ENCODE measurements at places on chromosomes 5 and 9.
A peak's percentile ranks its signal among the peaks of the same experiment; 100 is the strongest.

- DNase-seq: peak; percentile 72
Measured at GRCh38 chr5:57887851-57888621, 405.4 kb upstream of the ACTBL2 start.

DNA sequence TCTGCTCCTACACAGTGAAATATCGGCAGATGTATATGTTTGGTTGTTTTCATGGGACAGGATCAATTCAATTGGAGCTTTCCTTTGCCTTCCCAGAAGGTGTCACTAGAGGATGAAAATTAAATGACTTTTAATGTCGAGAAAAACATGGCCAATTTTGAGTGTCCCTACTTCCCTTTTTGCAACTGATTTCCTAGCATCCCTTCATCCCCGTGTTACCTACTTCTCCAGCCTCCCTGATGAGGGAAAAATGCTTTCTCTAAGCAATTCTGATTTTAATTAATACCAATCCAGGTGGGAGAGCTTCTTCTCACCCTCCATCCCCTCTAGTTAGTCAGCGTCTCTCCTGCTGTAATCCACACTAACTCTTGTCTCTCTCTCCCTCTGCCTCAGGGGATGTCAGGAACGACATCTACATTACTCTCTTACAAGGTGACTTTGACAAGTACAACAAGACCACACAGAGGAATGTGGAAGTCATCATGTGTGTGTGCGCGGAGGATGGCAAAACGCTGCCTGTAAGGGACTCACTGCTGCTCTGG is 64.9 kb downstream of the DOCK2 start:
- DNase-seq: no peak

- no peak for DNase-seq
Measured at GRCh38 chr9:38176251-38176650, 107.2 kb upstream of the SHB start.

- DNase-seq: no peak
Measured at GRCh38 chr5:78504704-78505677, 143.6 kb downstream of the LHFPL2 start.

GRCh38 chr5:41793141-41793770 is 77.0 kb downstream of the OXCT1 start:
- DNase-seq: no peak

DNA sequence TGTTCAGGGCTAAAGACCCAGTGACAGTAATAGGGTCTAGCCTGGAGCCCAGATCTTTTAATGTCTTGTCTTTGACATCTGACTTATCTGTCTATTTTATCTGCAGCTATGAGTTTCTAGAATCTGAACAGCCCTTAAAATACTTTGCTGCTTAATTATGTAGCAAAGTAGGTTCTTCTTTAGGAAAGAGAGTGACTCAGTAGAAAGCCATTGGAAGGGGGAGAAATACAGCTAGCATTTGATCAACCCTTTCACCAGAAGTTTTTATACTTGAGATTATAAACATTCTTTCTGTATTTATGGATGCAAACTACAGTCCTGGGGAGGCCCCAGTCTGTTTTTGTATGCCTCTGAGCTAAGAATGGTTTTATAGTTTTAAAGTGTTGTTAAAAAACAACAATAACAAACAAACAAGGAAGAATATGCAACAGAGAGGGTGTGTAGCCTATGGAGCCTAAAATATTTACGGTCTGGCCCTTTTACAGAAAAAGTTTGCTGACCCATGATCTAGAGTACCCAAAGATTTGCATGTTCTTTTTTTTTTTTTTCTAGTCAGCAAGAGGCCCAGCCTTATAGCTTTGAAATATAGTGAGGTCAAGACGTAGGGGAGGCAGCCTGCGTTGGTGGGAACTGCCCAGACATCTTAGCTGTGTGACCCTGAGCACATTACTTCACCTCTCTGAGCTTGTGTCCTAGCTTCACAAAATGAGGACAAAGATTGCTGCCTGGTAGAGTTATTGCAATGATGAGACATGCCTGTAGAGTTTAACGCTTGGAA is 9.7 kb downstream of the GSN start:
- no peak for DNase-seq

- no peak for DNase-seq
Measured at GRCh38 chr5:125266106-125266505, 519.7 kb upstream of the ZNF608 start.

- DNase-seq: no peak
Measured at GRCh38 chr5:74136276-74136825, 504.2 kb downstream of the ENC1 start.

DNA sequence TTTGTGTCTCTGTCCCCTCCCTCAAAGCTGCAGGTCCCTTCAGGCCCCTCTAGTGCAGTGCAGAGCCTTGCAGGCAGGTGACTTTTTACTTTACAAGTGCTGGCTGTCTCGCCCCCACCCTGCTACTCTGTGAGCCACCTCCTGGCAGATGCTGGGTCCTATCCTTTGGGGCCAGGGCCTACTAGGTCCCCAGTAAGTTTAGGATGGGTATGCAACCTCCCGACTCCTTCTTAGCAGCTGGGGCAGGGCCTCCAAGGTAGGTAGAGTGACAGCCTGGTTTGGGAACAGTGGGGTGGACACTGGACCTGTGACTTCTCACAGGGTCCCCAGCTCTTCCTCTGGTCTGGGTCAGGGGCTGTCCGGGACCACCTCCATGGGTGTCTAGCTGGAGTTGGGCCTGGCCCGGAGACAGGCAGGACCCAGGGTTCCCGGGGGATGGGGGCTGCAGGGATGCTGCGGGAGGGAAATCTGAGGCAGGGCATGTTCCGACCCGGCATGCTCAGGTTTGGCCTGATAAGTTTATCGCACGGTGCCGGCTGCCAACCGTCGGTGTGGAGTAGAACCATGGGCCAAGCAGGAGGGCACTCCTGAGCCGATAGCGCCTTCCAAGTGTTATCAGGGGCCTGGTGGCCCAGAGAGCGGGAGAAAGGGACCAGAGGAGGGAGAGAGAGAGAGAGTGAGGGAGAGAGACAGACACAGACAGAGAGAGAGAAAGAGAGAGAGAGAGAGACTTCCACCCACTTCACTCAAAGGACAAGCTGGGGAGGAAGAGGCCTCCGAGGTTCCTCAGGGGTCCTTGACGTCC is 20.5 kb downstream of the GFI1B start:
- DNase-seq: no peak

GRCh38 chr5:28516722-28517121 is 1478.3 kb upstream of the CDH9 start:
- DNase-seq: no peak

- DNase-seq: peak; percentile 64
Measured at GRCh38 chr9:73200694-73201452, 49.2 kb downstream of the ANXA1 start.

DNA sequence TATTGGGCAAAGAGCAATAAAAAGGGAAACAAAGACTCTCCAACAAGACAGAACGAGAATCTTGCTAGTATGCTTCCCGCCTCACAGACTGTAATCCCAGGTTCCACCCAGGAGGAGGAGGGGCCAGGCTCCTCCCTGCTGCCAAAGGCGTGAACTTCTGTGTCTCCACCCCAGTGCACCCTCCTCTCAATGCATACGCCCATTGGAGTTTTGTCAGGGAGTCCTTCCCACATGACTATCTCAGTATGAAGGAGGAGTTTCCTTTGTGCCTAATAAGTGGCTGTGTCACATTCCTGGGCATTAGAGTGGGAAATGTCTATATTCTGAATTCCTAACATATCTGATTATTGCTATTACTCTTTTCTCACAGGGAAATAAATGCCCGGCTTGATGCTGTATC is 106.4 kb upstream of the DHFR start:
- no peak for DNase-seq

GRCh38 chr5:151642472-151643140 is 44.1 kb downstream of the SPARC start:
- no peak for DNase-seq

DNA sequence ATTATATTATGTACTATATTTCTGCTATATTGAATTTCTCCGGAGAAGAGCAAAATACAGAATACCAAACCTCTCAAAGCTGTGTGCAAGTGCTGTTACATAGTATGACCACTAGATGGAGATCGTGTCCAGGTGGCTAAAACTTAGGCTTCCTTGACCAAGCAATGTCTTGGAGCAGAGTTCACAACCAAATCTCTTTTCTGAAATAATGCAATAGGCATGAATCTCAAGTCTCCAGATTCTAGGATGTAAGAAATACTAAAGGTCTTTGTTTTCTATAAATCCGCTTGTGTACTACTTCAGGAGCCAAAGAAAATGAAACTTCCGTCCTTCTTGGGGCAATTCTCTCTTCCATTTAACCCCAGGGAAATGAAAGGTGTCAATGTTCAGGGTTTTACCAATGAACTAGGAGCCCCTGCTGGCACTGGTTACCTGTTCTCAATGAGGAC is 181.5 kb upstream of the RAI14 start:
- peak; percentile 52 for DNase-seq

DNA sequence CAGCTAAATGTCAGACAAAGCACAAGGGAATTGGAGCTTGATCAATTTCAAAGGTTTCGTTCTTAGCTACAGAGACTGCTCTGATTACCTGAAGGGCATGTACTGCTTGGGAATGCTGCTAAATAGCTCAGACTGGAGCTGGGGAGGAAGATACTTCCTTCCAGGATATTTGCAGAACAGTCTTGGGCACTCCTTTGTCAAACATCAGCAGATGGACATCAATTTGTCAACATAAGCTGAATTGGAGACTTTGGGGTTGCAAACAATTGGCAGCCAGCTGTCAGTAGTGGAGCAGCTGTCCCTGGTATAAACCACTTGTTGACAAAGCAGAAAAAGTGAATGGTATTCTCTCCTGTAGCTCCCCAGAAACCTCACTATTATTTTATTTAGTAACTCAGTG is 182.0 kb downstream of the CCDC192 start:
- no peak for DNase-seq

GRCh38 chr5:43353668-43354067 is 40.5 kb upstream of the HMGCS1 start:
- DNase-seq: no peak

DNA sequence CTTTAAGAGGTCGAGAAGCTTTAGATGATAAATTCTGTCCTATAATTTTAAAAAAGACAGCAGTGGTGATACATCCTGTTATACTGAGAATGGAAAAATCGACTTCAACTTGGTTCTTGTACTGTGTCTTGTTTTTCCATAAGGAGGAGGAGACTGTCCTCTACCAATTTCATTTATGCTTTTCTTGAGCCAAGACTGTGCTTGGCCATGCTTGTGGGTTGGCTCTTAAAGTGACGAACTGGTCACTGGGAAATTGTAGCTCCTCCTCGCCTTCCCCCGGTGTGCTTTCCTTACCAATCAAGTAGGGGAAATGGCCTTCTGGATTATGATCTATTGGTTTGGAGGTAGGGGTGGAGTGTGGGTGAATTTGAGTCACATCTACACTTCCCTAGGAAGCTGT is 67.1 kb upstream of the HSPB3 start:
- DNase-seq: no peak

- DNase-seq: no peak
Measured at GRCh38 chr9:116639251-116639741, 47.8 kb upstream of the TRIM32 start.

DNA sequence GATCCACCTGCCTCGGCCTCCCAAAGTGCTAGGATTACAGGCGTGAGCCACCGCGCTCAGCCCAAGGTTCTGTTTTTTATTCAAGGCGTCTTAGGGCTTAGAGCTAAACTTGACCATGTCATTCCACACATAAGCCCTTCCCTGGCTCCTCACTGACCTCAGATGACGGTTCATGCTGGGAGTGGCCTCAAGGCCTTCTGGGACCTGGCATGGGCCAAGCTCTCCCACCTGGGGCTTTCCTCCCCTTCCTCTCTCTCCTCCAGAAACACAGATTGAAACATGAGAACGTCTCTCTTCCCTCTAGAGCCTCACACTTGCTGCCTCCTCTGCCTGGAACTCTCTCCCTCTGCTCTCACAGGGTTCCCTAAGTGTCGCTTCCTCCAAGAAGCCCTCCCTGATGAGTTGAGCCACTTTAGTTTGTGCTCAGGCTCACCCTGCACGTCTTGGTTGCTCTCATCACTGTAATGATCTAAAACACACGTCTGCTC is 155.6 kb upstream of the IER5L start:
- no peak for DNase-seq

DNA sequence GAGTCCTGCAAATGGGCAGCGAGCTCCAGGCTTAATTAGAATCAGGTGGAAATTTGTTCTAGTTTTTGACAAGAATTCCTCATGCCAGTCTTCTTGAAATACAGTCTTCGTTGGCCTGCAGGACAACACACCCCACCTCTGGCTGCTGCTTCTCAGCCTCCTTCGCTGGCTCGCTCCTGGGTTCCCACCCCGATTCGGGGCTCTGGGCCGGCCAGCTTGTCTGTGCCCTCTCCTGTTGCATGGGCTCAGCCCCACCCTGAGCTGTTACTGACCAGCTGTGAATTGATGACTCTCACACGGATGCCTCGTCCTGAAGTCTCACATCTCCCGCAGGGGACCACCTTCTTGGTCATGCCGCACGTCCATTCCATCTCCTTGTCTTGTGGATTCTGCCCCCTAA is 21.0 kb downstream of the PSD2 start:
- DNase-seq: no peak

- no peak for DNase-seq
Measured at GRCh38 chr9:104879555-104880309, 48.2 kb downstream of the ABCA1 start.

- DNase-seq: no peak
Measured at GRCh38 chr5:80676706-80677105, 21.9 kb upstream of the DHFR start.

DNA sequence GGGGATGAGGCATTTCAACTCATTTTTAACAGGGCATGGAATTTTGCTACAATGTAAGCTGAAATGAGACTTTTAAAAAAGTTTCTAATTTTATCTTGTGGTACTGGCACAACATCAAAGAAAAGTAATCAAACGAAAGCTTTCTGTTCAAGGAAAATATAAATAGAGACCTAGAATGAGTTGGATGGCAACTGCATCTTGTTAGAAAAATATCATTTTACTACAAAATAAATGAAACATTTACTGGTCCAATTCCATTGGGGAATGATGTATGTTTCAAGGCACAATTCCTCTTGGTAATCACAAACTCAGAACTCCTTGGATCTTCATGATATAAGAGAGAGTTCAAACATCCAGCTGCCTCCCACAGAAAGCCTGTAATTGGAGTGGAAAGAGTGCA is 102.8 kb downstream of the HMHB1 start:
- DNase-seq: no peak

GRCh38 chr5:10036136-10036815 is 213.4 kb downstream of the ATPSCKMT start:
- no peak for DNase-seq

- no peak for DNase-seq
Measured at GRCh38 chr5:177997846-177998245, 1.8 kb upstream of the PROP1 start.

GRCh38 chr9:123743737-123744136 is 186.2 kb downstream of the DENND1A start:
- peak; percentile 67 for DNase-seq

- DNase-seq: no peak
Measured at GRCh38 chr5:123949043-123949804, 437.2 kb downstream of the CSNK1G3 start.

DNA sequence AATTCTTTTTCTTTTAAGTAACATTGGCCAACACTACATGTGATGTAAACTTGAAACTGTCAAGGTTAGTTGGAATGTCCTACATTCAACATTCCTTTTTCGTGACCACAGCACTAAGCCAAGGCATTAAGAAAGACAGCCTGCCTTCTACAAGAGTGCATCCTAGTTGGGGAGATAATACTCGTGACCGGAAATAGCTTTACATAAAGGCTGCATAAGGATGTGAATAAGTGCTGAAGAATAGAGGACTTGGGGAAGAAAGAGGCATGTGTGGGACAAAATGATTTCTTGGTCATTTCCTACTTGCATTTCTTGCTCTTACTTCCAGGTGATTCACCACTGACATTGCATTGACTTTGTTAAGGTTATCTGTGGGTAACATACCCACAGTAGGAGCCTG is 282.0 kb downstream of the DMRT2 start:
- no peak for DNase-seq

Data from MM.1S (cell line).